ENCODE measurements at places on chromosomes 4 and X.

- no peak for DNase-seq
Observed at GRCh38 chr4:165439981-165440380, 61.2 kb downstream of the CPE start.

GRCh38 chr4:3010577-3010976 is 47.2 kb downstream of the GRK4 start:
- DNase-seq = no peak

GRCh38 chr4:8646296-8647093 is 53.9 kb downstream of the CPZ start:
- DNase-seq = no peak

DNA sequence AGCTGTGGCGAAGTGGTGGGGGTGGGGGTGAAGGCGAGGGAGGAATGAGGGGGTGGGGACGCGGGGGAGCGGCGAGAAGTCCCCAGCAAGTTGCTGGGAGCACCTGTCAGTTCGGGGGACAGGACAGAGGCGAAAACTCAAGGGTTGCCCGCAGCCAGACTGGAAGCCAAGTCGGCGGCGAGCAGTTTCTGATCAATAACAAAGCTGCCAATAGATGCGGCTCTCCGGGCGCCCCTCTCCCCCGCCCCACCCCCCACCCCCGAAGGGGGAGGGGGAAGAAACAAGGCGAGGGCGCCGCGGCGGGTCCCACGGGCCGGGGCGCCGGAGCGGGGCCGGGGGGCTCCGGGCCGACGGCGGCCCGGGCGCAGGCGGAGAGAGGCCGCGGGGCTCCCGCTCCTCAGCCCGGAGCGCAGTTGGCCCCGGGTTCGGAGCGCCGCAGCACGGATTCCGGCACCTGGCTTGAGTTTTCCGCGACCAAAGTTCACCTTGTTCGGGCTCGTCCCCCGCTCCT is 379 bp downstream of the PDGFC start:
- no peak for DNase-seq

GRCh38 chr4:94700298-94700697 is 57.5 kb upstream of the BMPR1B start:
- DNase-seq = no peak

DNA sequence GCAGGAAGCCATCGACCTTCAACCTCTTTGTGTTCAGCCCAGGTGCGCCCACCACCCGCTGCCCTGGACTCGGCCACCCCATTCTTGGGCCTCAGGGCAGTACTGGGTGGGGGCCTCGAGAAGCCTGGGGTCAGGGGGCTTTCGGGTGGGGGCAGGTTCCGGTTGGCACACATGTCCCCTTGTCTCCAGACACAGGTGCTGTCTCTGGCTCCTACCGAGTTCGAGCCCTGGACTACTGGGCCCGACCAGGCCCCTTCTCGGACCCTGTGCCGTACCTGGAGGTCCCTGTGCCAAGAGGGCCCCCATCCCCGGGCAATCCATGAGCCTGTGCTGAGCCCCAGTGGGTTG is 7.4 kb upstream of the FGFRL1 start:
- no peak for DNase-seq

DNA sequence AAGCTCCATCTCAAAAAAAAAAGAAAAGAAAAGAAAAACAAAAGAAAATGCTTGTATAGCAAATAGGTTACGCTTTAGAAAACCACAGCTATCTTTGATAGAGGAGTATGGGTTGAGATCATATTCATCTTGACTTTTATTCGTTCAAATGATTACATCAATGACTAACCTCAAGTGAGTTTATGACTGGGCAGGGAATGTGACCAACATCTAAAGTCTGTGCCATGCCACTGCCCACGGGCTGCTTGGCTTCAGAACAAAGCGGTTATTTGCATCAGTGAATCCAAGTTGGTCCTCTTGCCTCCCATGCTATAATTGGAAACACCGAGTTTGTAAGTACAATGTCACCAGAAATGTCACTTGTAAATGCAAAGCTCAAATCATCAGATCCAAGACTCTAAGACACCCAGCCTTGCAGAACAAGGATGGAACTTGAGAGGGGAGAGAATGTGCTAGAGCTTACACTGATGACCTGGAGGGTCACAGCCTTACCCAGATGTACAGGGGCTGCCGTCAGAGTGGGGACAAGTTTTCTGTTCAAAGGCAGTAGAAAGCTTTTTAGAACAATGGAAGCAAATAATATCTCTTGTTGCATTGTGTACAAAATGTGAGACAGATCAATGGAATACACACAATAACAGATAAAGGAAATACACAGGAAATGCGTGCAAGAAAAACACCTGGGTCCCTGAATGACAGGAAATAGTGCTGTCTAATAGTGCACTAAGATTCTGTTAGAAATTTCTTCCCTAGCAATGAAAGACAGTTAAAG is 8.4 kb upstream of the OPN1LW start:
- no peak for DNase-seq

- peak; percentile 82 for DNase-seq
Observed at GRCh38 chr4:76147454-76148141, 599 bp downstream of the NUP54 start.

All from fibroblast of skin of scalp (primary cell).